ENCODE measurements at places on chromosomes 16 and 17. TPM values are rescaled to one million over a fixed set of nuclear protein-coding genes. Genes with fewer than 3 reads are reported as not detected.
A peak's percentile ranks its signal among the peaks of the same experiment; 100 is the strongest.

DNA sequence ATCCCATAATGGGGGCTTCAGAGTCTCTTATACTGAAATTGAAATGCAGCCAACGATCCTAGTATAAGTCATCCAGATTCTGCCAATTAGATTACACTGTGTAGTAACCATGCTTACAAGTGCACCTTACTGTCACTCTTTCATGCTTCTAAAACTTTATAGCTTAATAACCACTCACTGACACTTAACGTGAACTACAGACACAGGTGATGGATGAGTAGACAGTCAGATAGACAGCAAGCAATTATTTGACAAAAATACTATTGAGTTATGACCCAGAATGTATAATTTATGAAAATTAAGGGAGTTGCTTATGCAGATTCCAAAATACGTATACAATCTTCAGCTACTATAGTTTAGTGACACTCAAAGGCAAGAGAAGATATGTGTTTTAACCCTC lies 6.3 kb downstream of the CDH8 start:
- no peak overlapping the region for H3K27ac ChIP-seq
- no peaks in the 10 kb centered on the region for H3K27me3 ChIP-seq
- DNase-seq: no peak
- no peaks in the 10 kb centered on the region for H3K36me3 ChIP-seq

GRCh38 chr16:88914750-88915368 lies 48.4 kb upstream of the PABPN1L start:
- H3K27ac ChIP-seq: no peak overlapping the region
- no peak overlapping the region for H3K4me3 ChIP-seq
- DNase-seq: no peak
- H3K27me3 ChIP-seq: no peaks in the 10 kb centered on the region
- no peaks in the 10 kb centered on the region for H3K36me3 ChIP-seq

DNA sequence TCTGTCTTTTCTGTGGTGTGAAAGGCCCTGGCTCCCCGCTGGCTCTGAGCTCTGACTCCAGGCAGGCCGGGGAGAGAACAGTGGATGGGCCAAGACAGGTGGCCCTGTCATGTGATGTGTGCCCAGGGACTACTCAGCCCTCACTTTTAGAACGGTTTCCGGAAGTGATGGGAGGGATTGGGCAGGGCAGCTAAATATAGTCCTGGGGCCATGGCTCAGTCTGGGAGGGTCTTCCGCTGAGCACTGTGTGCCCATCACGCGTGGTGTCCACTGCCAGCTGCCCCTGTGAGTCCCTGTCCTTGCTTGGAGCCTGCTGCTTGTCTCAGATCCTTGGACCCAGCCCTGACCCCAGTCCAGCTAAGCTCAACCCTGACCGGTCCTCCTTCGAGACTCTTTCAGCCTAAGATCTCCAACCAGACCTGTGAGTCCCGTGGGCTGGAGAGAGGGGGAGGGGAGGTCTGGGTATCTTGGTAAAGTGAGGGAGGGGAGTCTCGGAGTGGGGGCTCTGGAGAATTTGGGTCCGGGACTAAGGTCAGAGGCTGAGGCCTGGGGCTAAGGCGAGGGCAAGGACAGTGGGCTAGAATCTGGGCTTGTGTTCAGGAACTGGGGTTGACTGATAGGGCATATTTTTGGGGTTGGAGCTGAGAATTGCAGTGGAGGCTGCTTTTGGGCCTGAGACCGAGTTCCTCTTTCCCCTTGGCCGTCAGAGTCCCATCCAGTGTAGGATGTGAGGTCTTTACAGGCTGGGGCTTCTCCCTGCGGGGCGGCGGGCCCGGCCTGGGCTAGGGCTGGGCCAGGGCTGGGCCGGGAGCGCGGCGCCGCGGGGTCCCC lies at the start of gene TRIM72:
Gene TRIM72 (plus strand): TSS at position 243 of the 831 bp plus-strand sequence. CDS start 620 bp downstream, outside the sequence.
- H3K4me3 ChIP-seq: peak within 1 kb of the TSS; percentile 23
- no peaks in the 10 kb centered on the region for H3K27me3 ChIP-seq
- H3K36me3 ChIP-seq: no peaks in the 10 kb centered on the region
- no peak for DNase-seq
- H3K27ac ChIP-seq: no peak within 1 kb of the TSS

DNA sequence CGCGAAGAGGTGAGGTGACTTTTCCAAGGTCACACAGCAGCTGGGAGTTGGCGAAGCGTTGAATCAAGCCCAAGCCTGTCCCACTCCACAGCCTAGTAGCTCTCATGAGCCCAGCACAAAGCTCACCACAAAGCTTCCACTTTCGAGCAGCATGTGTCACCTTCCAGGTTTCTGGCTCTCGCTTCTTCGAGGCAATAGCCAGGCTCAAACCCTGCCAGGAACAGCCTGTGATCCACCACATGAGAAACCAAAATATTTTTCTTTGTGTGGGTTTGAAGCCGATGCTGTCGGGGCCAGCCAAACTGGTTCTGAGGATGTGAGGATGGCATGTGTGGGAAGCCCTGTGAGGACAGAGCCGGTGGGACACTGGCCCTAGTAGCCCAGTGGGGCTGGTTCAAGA lies 68.1 kb downstream of the COG7 start:
- H3K4me1 ChIP-seq: no peaks in the 10 kb centered on the region
- no peaks in the 10 kb centered on the region for H3K27me3 ChIP-seq
- H3K36me3 ChIP-seq: no peaks in the 10 kb centered on the region
- H3K4me3 ChIP-seq: no peak overlapping the region
- no peak for DNase-seq
- no peak overlapping the region for H3K27ac ChIP-seq

TAT gene
- total RNA-seq: 3.1 TPM

SLC6A2 gene
- total RNA-seq: not detected

DNA sequence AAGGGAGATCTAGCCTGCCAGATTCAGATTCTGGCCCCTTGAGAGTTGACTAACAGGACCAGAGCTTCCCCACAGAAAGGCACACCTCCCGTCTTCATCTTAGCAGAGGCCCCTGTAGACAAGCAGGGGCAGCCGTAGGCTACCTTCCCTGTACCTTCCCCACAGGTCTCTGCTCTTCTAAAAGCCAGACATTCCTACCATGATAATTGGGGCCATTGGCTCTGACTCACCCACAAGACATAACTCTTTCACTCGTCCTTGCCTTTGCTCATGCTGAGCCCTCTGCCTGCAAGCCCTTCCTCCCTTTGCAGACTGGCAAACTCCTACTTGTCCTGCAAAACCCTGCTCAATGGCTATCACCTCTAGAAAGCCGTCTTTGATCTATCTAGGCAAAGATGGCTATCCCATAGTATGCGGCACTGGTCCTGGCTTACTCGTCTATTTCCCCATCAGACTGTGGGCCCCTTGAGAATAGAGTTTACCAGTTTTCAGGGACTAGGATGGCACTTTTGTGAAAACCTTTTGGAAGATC lies 43.8 kb downstream of the PIMREG start:
- H3K4me3 ChIP-seq: no peak overlapping the region
- H3K36me3 ChIP-seq: no peaks in the 10 kb centered on the region
- no peaks in the 10 kb centered on the region for H3K4me1 ChIP-seq
- DNase-seq: no peak
- H3K27ac ChIP-seq: no peak overlapping the region

GRCh38 chr17:29718446-29719039 lies 95.8 kb upstream of the CORO6 start:
- no peaks in the 10 kb centered on the region for H3K27me3 ChIP-seq
- H3K4me1 ChIP-seq: peaks cover 6% of the 10 kb centered on the region
- H3K27ac ChIP-seq: no peak overlapping the region

GRCh38 chr17:80751946-80752581 lies 207.4 kb downstream of the RPTOR start:
- H3K4me1 ChIP-seq: no peaks in the 10 kb centered on the region
- H3K27me3 ChIP-seq: no peaks in the 10 kb centered on the region
- H3K27ac ChIP-seq: peak overlapping the region; percentile 72
- no peak for DNase-seq
- H3K36me3 ChIP-seq: no peaks in the 10 kb centered on the region

GRCh38 chr16:48366165-48367093 lies 18.8 kb downstream of the SIAH1 start:
- DNase-seq: no peak
- peaks cover 3% of the 10 kb centered on the region for H3K36me3 ChIP-seq
- peaks cover 28% of the 10 kb centered on the region for H3K4me1 ChIP-seq
- peak overlapping the region; percentile 71 for H3K27ac ChIP-seq
- no peaks in the 10 kb centered on the region for H3K27me3 ChIP-seq
- peak overlapping the region; percentile 71 for H3K4me3 ChIP-seq

DNA sequence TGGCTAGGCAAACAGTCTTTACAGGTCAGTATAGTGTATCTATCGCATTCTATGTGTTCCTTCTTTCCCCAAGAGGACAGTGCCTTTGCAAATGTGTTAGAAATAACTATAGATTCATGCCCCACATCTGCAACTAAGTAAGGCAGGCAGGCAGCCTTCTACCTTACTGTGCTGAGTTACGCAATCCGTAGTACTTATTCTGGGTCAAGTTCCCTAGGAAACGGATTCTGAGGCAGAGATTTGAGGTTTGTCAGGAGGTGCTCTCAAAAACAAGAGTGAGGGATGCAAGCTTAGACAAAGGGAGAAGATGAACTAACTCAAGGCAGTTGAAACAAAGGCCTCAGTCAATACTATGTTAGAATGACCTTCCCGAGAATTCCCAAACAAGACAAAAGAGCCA lies 12.7 kb upstream of the ANKFY1 start:
- H3K27me3 ChIP-seq: no peaks in the 10 kb centered on the region
- H3K4me1 ChIP-seq: no peaks in the 10 kb centered on the region
- no peak overlapping the region for H3K27ac ChIP-seq
- peaks cover 11% of the 10 kb centered on the region for H3K36me3 ChIP-seq
- DNase-seq: no peak

GRCh38 chr16:81170824-81171223 lies 67.7 kb upstream of the BCO1 start:
- DNase-seq: no peak
- no peak overlapping the region for H3K4me3 ChIP-seq
- no peak overlapping the region for H3K27ac ChIP-seq
- H3K4me1 ChIP-seq: no peaks in the 10 kb centered on the region

ABCC12 gene
- not detected for total RNA-seq

DNA sequence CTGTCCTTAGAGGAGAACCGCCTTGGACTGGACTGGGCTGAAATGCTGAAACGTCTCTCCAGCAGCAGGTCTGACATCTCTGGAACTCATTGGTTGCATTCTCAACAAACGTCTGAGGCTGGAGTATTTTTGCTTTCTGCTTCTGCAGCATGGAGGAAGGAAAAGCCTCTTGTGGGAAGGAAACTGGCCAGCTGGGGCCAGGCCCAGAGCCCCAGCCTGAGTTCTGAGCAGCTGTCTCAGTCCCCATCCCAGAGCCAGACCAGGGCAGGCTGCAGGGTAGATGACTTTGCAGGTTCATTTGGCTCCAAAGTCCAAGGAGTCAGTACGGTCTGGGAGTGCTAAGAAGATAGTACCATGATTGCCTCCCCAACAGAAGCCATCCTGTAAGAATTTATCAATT lies 18.3 kb downstream of the TEKT3 start:
- no peaks in the 10 kb centered on the region for H3K4me1 ChIP-seq
- no peak overlapping the region for H3K27ac ChIP-seq

CDK5R1 gene
- 1.2 TPM for total RNA-seq

DNA sequence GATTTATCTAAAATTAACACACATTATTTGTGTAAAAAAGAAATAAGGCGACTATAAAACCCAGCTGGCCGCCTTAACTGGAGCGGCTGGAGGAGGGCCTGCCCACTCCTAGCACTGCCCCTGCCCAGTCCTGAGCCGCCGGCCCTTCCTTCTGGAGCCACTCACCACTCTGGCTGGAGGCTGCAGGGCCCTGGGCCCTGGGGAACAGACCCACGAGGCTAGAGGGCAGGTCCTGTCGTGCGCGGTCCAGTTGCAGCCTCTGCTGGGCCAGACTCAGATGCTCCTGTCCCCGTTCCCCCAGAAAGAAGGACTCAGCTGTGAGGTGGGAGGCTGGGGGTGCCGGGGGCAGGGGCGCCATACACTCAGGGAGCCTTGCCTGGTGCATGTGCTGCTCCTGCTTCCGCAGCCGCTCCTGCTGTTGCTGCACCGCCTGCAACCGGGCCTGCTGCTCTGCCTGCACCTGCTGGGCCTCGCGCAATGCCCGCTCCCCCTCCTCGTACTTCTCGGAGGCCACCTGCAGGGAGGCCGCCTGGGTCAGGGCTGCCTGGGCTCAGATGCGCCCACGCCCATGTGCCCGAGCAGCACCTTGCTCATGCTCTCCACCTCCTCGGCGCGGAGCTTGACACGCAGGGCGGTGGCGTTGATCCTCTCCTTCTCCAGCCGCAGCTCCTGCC lies 9.0 kb upstream of the MRPL38 start:
- no peak overlapping the region for H3K4me3 ChIP-seq
- no peaks in the 10 kb centered on the region for H3K27me3 ChIP-seq
- H3K4me1 ChIP-seq: no peaks in the 10 kb centered on the region
- DNase-seq: no peak
- no peak overlapping the region for H3K27ac ChIP-seq

GRCh38 chr17:43467981-43468581 lies 15.7 kb upstream of the DHX8 start:
- H3K4me1 ChIP-seq: no peaks in the 10 kb centered on the region
- H3K4me3 ChIP-seq: no peak overlapping the region
- H3K27ac ChIP-seq: no peak overlapping the region
- no peaks in the 10 kb centered on the region for H3K36me3 ChIP-seq
- DNase-seq: no peak

DNA sequence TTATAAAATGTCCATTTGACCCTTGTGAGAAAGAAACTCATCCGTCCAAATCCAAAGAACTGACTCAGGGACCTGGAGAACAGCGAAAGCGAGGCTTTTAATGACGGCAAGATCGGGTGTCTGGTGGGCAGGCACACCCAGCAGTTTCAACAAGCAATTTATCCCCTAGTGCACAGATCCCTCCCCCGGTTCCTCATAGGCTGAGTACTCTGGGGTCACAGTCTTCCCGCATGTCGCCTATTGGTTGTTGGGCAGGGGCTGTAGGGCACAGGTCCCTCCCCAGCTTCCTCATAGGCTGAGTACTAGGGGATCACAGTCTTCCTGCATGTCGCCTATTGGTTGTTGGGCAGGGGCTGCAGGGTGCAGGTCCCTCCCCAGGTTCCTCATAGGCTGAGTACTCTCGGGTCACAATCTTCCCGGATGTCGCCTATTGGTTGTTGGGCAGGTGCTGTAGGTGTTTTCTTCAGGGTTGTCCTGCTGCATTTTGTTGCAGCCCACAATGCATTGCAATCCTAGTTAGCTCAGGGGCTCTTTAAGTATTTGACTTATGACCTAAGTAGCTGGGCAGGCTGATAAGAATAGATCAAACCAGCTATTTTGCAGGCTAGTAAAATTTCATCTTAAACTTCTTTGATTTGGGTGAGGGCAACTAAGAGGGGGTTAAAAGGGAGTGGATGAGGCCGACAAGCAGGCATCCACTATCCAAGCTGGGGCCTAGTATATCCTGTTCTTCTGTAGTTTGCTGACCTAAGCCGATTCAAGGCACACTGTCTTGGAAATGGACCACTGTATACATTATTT lies 3.6 kb upstream of the UTS2R start:
- H3K4me1 ChIP-seq: peaks cover 19% of the 10 kb centered on the region
- DNase-seq: no peak
- no peak overlapping the region for H3K4me3 ChIP-seq
- H3K27me3 ChIP-seq: peaks cover 21% of the 10 kb centered on the region
- H3K36me3 ChIP-seq: no peaks in the 10 kb centered on the region

- no peak overlapping the region for H3K4me3 ChIP-seq
- H3K27me3 ChIP-seq: no peaks in the 10 kb centered on the region
- H3K27ac ChIP-seq: no peak overlapping the region
- no peak for DNase-seq
- H3K4me1 ChIP-seq: no peaks in the 10 kb centered on the region
Observed at GRCh38 chr17:41407226-41407625, 9.8 kb upstream of the KRT31 start.

GRCh38 chr17:48970865-48971687 lies 2.7 kb upstream of the GIP start:
- H3K4me1 ChIP-seq: no peaks in the 10 kb centered on the region
- no peak overlapping the region for H3K4me3 ChIP-seq
- no peak overlapping the region for H3K27ac ChIP-seq
- no peaks in the 10 kb centered on the region for H3K36me3 ChIP-seq
- peak; percentile 7 for DNase-seq

SULT1A3 gene
- total RNA-seq: 103 TPM

- H3K4me1 ChIP-seq: no peaks in the 10 kb centered on the region
- peak; percentile 91 for DNase-seq
- peak within 1 kb of the TSS; percentile 66 for H3K4me3 ChIP-seq
Observed at GRCh38 chr17:43006639-43007551, at the start of gene IFI35. IFI35 (plus strand) TSS chr17:43006784; CDS start chr17:43006948, 164 bp downstream.
